Endodermal cell (in vitro differentiated cells): ENCODE measurements at places on chromosomes 3 and 15. TPM values are rescaled to one million over a fixed set of nuclear protein-coding genes. Genes with fewer than 3 reads are reported as not detected.
A peak's percentile ranks its signal among the peaks of the same experiment; 100 is the strongest.

GRCh38 chr3:13513051-13513912 lies 33.2 kb downstream of the HDAC11 start:
- DNase-seq: no peak

GRCh38 chr3:156472150-156472549 lies 82.8 kb downstream of the SSR3 start:
- DNase-seq: no peak

DNA sequence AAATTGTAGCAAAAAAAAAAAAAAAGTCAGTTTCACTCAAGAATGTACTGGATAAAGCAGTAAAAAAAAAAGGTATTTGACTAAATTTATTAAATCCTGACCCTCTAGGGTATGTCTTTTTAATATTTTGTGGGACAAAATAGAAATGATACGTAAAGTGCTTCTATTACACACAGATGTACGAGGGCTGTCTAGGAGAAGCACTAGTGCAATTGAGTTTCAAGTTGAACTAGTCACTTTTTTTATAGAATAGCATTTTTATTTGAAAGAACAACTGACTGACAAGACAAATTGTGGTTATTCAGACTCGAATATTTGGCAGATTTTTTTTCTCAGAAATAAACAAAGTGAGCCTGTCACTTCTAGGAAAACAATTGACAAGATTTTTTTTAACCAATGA lies 49.0 kb downstream of the CCDC54 start:
- DNase-seq: no peak

DNA sequence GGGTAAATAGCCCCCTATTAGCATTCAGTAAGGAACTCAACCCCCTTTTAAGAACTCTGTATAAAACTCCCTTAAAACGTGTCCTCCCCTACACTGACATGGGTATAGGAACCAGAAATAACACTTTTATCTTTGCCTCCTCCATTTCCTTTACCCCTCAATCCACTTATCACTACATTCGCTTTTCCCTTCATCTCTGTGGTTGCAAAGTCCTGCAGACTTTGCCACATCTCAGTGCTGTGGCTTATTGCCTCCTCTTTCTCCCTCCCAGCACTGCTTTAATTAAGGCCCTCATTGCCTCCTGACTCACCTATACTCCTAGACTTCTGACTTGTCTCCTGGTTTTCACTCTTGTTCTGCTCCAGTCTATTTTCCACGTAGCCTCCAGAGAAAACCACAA lies 94.3 kb upstream of the GADL1 start:
- DNase-seq: no peak

GRCh38 chr15:45136378-45136764 lies 6.6 kb downstream of the DUOX1 start:
- DNase-seq: peak; percentile 81

GRCh38 chr3:36707623-36708409 lies 56.5 kb downstream of the DCLK3 start:
- DNase-seq: peak; percentile 61

DNA sequence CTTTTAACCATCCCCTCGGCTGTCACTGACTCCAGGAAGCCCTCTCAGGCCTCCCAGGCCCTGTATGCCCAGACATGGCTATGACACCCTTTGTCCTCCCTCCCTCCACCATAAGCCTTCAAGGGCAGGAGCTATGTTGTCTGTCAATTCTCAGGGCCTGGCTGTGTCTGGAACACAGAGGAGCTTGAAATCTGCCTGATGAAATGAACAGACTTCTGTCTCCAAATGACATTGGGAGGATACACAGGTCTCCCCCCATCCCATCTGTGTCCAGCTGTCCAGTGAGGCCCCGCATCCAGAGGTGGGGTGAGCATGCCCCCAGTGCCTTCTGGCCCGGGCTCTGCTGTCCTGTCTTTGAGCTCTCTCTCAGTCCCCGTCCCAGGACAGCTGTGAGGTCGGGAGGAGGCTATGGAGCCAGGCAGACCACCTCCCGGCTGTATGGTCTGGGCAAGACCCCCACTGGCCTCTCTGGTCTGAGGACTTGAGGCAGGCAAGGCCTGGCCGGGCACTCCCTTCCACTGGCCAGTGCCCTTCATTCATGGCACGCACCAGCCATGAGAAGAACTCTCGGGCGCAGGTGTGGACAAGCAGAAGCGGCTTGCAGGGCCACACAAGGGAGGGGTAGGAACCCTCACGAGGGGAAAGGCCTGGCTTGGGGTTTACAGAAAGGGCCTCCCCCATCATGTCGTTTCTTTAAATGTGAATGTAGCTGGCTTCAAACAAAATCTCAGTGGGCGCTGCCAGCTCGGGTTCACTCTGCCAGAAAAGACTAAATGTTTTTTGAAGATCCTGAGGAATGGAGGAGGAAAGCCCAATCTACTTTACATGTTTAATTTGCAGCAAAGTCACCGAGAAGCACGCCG lies 38.9 kb downstream of the PCSK6 start:
- DNase-seq: no peak

DNA sequence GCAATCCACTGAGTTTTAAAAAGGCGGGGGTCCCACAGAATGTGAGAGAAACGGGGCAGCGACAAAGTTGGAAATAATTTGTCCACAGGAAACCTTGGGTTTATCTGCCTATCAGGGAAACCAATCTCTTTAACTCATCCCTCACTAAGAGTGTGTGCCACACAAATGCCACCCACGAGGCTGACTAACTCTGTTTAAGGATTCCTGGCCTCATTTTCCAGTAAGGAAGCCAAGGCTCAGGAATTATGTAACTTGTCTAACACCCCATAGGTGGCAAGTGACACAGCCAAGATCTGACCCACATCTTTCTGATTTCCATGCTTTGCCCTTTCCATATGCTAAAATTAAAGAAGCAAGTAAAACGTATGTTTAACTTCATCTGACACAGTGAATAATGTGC lies 263.2 kb downstream of the CNTN3 start:
- no peak for DNase-seq

DNA sequence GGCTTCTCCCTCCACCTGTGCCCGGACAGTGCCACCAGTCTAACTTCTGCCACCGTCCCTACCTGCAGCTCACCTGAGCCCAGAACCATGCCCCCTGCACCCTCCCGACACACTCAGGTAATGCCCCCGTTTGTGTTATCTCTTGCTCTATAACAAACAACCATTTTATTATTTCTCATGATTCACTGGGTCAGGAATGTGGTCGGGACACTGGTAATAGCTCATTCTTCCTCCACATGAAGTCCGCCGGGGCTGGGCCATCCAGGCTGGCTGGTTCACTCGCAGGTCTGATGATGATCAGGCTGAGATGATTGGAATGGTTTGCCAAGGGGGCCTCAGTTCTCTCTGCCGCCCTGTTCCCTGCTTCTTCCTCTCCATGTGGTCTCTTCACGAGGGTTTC lies 20.3 kb upstream of the NR2E3 start:
- DNase-seq: peak; percentile 44

GRCh38 chr3:169665264-169666075 lies 2.0 kb upstream of the MECOM start:
- peak; percentile 56 for DNase-seq

DNA sequence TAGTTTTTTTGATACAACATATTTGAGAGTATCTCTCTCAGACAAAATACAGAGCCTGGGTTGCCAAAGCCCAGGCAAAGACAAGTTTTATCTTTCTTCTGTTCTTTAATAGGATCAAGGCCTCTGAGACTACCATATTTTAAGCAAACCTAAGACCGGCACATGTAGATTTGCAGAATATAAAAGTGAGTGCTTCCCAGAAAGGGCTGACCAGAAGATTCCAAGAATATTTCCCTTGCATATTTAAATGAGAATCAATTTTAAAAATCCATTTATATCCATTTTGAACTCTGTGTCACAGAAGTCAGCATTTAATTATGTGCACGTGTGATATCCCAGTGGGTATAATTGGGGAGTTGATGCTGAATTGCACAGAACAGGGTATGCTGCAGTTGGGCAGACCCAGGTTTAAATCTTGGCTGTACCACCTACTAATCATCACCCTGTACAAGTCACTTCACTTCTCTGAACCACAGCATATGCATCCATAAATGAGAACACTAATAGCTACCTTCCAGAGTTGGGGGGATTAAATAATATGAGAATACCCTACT lies 191.9 kb downstream of the ADAMTS9 start:
- no peak for DNase-seq

DNA sequence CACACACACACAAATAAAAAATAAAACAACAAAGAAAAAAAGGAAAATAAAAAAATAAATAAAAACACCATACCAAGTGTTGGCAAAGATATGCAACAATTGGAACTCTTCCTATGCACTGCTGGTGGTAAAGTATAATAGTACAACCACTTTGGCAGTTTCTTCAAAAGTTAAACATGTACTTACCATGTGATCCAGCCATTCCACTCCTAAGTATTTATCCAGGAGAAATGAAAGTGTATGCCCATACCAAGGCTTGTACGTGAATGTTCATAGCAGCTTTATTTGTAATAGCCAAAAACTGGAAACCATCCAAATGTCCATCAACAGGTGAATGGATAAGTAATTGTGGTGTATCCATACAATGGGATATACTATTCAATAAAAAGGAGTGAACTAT lies 17.0 kb downstream of the WDR93 start:
- no peak for DNase-seq

DNA sequence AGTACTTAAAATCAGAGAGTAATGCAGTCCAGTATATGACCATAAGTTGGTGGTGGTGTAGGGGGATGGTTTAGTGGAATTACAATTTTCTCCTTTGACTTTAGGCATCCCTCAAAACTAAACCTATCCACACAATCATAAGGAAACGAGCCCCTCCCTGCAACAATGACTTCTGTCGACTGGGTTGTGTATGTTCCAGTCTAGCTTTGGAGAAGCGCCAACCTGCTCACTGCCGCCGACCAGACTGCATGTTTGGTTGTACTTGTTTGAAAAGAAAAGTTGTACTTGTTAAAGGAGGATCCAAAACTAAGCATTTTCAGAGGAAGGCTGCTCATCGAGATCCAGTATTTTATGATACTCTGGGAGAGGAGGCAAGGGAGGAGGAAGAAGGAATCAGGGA lies 52.8 kb downstream of the MGA start:
- no peak for DNase-seq

GRCh38 chr15:94503293-94503692 lies 271.9 kb downstream of the MCTP2 start:
- DNase-seq: no peak

DNA sequence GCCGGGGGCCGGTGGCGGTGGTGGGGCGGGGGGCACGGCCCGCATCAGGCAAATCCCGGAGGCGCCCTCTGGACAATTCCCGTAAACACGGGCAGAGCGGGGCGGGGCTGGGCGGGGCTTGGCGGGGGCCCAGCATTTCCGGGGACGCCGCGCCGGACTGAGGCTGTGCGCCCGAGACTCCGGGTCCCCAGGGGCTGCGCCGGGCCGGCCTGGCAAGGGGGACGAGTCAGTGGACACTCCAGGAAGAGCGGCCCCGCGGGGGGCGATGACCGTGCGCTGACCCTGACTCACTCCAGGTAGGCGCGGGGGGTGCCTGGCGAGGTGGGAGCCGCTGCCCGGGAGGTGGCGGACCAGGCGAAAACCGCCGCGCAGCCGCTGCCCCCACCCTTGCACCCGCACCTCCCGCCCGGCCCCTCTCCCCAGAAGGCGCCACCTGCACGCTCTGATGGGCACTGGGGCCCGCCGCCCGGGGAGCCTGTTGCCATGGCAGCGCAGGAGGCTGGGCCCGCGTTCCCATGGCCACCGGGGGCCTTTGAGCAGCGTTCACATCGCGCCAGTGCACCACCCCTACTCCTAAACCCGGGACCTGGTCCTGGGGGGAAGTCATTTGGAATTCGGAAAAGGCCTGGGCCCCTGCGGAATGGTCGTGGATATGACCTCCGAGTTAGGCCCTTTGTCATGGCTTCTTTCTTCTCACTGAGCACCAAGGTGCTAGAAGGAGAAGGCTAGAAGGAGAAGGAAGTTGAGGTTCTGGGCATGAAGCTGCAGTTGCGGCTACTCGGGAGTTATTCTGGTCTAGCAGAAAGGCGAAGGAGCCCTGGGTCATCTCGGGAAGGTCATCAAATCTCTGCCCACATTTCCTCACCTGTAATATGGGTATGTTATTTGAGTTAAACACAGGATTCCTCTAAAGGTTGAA lies 16.1 kb upstream of the SEMA4B start:
- peak; percentile 87 for DNase-seq

DNA sequence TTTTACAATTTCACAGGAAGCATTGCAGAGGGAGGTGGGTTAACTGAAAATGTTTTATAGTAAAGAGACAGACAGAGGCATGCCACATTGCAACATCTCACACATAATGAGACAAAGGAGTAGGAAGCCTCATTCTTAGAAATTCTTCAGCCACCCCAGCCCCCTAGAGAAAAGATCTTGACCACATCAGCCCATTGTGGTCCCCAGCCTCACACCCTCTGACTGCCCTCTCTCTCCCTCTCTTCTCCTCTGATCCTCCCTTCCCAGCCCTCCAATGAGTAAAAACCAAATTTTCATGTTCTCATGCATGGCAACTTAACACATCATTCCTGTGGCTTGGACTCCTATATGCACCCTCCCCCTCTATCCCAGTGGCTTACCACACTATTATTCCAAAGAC lies 174.1 kb downstream of the UACA start:
- DNase-seq: peak; percentile 19

DNA sequence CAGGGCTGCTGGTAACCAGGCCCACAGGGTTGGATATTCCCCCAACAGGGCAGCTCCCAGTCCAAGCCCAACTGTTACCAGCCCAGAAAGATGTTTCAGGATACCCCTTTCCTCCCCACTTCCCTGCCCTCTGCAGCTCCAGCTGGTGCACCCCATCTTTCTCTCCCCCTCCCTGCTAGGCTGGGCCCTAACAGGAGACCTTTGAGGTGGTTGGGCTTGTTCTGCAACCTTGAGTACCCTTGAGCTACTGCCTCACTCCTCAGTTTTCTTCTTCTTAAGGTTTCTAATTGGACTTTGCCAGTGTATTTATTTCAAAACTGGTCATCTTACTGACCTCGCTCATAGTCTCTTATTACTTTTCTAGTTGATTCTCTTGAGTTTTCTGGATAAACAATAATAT lies 16.9 kb upstream of the INSYN1 start:
- no peak for DNase-seq

GRCh38 chr3:197586181-197586580 lies 30.4 kb upstream of the BDH1 start:
- no peak for DNase-seq

DNA sequence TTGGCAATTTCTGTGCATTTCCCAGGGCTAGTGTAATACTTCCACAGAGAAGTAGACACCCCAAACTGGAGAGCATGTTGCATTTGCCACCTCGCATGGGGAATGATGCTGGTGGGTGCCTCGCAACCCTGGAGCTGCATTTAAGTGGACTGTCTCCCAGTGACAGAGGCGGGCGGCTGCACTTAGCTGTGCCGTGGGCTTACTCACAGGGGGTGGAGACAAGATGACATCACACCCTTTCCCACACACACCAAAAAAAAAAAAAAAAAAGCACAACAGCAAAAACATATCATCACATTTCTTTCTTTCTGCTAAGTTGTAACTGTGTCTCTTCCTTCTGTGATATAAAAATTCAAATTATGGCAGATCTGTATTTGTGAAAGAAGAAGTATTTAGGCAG lies at the start of gene ABI3BP:
Gene ABI3BP, minus strand, starts transcription at position 113 of the 400 bp plus-strand sequence. Its CDS starts 37 bp downstream, at position 76.
- peak; percentile 57 for DNase-seq

- DNase-seq: no peak
Measured at GRCh38 chr15:96273317-96274086, 57.0 kb upstream of the NR2F2 start.

The MYLK gene
- total RNA-seq: 2.2 to 8.2 TPM (median 4.7 TPM) in 3 replicates

The CHRM5 gene
- not detected in 3 replicates for total RNA-seq

The MYNN gene
- total RNA-seq: 11.9 and 14.1 TPM in 2 replicates

The CCRL2 gene
- not detected in 2 replicates for total RNA-seq

The TMOD3 gene
- 39.6 and 41.7 TPM in 2 replicates for total RNA-seq

The GP9 gene
- not detected in 3 replicates for total RNA-seq
